Activated CD4-positive, alpha-beta memory T cell treated with anti-CD3 and anti-CD28 coated beads for 36 hours (primary cell): ENCODE measurements at places on chromosomes 4 and X.

GRCh38 chr4:108044951-108045686 lies 55.4 kb downstream of the HADH start:
- H3K27ac ChIP-seq, result peak overlapping the region; percentile 77
- H3K36me3 ChIP-seq, result peaks cover 27% of the 10 kb centered on the region
- peaks cover 47% of the 10 kb centered on the region for H3K4me1 ChIP-seq
- no peak for DNase-seq
- no peak overlapping the region for H3K4me3 ChIP-seq

GRCh38 chr4:168693750-168694490 lies 197.1 kb downstream of the PALLD start:
- H3K27ac ChIP-seq, result no peak overlapping the region
- peaks cover 4% of the 10 kb centered on the region for H3K27me3 ChIP-seq
- no peak overlapping the region for H3K4me3 ChIP-seq
- H3K4me1 ChIP-seq, result no peaks in the 10 kb centered on the region
- no peak for DNase-seq
- H3K36me3 ChIP-seq, result no peaks in the 10 kb centered on the region

- peaks cover 2% of the 10 kb centered on the region for H3K27me3 ChIP-seq
- no peak for DNase-seq
- no peaks in the 10 kb centered on the region for H3K4me1 ChIP-seq
- no peak overlapping the region for H3K27ac ChIP-seq
Measured at GRCh38 chr4:108900018-108900580, 137.2 kb upstream of the ETNPPL start.

DNA sequence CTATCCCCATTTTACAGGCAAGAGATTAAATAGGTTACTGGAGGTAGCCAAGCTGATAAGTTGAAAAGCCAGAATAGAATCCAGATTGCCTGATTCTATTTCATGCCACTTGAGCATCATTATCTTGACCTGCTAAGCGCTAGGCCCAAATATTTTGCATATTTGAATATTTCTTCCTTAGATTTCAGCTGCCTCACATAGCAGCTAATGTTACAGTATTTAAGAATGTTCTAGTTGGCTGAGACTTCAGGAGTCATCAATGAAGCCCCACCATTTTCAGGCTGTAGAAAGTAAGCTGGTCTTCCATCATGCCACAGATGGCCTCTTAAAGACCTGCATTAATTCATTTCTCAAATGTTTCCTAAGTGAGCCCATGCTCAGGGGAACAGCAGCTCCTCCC lies 121.4 kb downstream of the SHROOM3 start:
- H3K27me3 ChIP-seq, result peaks cover 8% of the 10 kb centered on the region
- H3K4me3 ChIP-seq, result no peak overlapping the region
- H3K27ac ChIP-seq, result no peak overlapping the region
- DNase-seq, result no peak
- H3K4me1 ChIP-seq, result no peaks in the 10 kb centered on the region
- no peaks in the 10 kb centered on the region for H3K36me3 ChIP-seq

DNA sequence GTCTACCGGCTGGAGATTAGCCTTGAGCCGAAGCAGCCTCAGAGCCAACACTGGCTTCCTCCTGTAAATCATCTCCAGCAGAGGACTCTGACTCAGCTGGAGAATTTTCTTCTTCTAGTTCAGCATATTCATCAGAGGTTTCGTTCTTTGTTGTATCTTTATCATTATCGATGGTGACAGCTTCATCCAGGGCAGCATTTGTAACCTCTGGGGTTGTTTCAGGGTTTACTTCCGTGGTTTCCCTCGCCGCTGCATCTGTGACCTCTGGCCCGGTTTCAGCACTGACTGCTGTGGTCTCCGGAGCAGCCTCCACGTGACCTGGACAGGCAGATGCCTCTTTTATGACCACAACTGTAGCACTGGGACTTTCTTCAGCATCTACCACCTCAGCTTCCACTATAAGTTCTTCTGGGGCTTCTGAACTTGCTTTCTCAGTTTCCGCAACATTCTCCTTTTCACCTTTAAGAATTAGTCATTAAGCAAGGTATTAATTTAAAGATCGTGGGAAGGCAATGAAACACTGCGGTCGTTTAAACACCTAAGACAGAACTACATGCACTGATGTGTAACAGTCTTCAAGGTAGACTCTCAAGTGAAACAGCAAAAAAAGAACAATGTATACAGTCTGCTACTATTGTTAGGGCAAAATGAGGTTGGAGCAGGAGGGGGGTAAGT lies 13.3 kb downstream of the MGARP start:
- H3K4me1 ChIP-seq, result peaks cover 19% of the 10 kb centered on the region
- H3K27ac ChIP-seq, result peak overlapping the region; percentile 84
- peaks cover 1% of the 10 kb centered on the region for H3K27me3 ChIP-seq
- no peaks in the 10 kb centered on the region for H3K36me3 ChIP-seq
